Activated CD4-positive, CD25-positive, alpha-beta regulatory T cell treated with anti-CD3 and anti-CD28 coated beads, Interleukin-2, amount 50 U/mL, for 72 hours (primary cell): ENCODE measurements at places on chromosomes 3 and 15.

DNA sequence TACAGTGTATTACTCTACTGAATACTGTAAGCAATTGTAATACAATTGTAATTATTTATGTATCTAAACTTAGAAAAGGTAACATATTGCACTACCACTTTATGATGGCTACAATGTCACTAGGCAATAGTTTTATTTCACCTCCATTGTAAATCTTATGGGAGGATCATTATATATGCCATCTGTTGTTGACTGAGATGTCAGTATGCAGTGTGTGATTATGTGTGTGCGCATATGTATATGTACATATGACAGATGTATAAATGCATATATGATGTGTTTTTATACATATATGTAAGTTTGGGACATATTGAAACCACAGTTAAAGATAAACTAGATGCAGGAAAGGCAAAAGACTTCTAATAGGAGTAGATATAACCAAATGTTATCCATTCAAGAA, 8.5 kb downstream of the IGSF10 start:
- DNase-seq, result no peak

DNA sequence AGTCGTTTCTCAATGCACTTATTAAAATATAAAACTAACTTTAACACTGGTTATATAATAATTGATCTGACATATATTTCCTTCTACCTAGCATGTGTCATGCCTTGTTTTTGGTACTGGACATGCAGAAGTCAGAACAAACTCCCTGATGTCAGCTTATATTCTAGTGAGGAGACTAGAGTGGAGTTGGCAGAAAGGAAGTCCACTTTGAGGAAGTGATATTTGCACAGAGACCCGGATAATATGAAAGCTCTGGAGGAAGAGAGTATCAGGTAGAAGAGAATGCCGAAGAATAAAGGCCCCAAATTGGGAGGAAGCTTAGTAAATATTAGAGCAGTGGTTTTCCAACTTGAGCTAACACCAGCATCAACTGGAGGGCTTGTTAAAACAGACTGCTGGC, 24.6 kb upstream of the ZNF280D start:
- DNase-seq, result no peak

GRCh38 chr15:35958975-35959374, 413.0 kb upstream of the DPH6 start:
- DNase-seq, result no peak

DNA sequence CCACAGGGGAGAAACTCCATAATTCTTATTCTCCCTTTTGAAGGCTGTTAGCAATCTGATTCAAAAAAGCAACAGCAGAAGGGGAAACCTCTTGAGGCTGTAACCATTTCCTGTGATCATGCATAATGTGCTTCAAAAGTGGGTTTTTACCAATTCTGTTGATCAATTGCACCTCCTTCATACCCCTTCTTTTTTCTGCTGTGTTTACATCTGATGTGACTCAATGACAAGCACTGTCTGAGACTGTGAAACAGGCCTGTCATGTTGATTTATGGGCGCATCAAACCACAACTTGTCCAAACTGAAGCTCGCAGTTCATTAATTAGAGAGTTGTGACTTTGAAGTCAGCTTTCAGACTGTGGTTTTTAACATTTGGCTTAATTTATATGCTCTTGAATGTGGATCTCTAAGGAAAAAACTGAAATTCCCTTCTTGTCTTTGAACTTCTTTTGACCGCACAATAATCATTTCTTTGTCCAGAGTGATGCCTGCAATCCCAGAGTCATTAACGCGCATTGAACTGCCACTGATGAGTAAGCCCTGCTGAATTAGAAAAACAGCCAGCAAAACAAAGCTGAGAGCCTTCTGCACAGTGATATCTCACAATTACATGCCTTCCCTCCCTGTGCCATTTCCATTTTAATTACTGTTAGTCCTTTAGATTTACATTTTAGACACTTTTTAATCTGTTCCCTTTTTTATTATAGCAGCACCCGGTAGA, 532.8 kb downstream of the FOXP1 start:
- no peak for DNase-seq
